ENCODE measurements at places on chromosomes 4 and X.

GRCh38 chr4:87391576-87392054 is 627 bp upstream of the HSD17B11 start:
- DNase-seq, result peak; percentile 22

- DNase-seq, result no peak
Observed at GRCh38 chrX:107324493-107325310, 118.3 kb downstream of the DNAAF6 start.

- no peak for DNase-seq
Observed at GRCh38 chr4:79025170-79025569, 85.9 kb upstream of the PAQR3 start.

DNA sequence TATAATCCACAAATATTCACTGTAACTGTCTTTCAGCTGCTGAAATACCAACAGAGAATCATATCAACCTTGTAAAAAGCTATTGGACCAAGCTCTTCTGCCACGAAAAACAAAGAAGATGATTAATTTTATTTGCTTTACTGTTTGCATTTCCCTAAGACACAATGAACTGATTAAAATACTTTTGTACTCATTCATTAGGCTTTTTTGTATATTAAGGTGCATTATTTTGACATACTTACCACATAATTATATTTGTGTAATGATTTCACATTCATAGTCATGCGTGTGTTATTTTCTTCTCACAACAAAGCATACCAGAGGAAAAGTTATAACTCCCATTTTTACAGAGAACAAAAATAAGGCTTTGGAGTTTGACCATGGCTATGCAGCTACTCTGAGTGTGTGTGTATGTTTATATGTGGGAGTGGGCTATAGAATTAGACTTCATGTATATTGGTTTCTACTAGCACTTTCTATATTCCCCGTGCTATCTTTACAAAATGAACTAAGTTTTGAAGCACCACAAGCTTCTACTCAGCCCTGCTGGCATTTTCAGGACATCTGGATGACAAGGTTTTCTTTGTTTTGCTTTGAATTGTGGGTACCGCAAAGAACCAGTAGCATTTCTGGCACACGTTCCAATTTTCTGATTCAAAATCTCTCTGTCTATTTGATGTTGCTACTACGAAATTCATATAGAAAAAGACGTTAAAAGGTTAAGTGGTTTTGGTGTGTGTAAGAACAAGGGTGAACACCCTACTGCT is 11.0 kb upstream of the FGF5 start:
- no peak for DNase-seq

DNA sequence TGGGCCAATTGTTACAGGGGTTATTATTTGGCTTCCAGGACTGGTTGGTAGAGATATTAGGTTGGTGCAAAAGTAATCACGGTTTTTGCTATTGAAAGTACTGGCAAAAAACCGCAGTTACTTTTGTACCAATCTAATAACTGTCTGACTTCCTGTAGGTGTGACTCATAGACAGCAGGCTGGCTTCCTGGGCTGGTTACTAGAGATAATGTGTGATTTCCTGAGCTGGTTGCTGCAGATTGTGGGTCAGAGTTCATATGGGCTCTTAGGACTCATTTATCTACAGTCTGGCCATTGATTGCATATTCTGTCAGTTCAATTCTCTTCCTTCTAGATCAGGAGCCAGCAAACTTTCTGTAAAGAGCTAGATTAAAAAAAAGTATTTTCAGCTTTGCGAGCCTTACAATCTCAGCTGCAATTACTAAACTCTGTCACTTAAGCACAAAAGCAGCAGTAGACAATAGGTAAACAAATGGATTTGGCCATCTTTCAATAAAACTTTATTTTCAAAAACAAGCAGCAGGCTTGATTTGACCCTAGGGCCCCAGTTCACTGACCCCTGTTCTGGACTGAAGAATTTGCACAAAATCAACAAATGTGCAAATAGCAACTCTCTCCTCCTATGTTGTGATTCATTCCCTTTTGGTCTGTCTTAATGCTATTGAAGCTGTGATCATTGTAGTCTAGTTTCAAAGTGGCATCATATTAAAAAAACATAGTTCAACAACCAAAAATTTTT is 50.8 kb upstream of the BOD1L1 start:
- no peak for DNase-seq

DNA sequence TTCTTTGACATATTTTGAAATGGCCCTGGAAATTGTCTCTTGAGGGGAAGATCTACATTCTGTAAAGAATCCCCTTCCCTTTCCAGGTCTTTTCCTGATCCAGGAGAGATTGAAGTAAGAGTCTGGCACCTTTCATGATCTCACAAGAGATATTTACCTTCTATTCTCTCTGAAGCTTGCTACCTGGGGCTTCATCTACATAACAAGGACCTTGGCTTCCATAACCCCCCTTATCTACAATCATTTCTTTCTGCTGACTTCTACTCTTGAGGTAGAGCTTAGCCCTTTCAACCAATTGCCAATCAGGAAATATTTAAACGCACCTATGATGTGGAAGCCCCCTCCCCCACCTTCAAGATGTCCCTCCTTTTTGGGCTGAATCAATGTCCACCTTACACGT is 383.7 kb upstream of the MAGEB18 start:
- no peak for DNase-seq

DNA sequence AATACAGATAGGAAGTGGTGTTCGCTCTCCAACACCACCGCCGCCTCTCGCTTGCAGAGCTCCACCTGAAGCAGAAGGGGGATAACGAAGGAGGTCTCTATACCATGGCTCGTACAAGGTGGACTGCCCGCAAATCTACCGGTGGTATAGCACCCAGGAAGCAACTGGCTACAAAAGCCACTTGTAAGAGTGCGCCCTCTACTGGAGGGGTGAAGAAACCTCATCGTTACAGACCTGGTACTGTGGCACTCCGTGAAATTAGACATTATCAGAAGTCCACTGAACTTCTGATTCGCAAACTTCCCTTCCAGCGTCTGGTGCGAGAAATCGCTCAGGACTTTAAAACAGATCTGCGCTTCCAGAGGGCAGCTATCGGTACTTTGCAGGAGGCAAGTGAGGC is 5.2 kb upstream of the BMP15 start:
- DNase-seq, result no peak

GRCh38 chrX:2492531-2493218 is 8.1 kb downstream of the DHRSX start:
- no peak for DNase-seq

- DNase-seq, result no peak
Observed at GRCh38 chr4:188400451-188400850, 261.2 kb downstream of the TRIML1 start.

- peak; percentile 60 for DNase-seq
Observed at GRCh38 chr4:2412534-2412884, 5.9 kb downstream of the ZFYVE28 start.

DNA sequence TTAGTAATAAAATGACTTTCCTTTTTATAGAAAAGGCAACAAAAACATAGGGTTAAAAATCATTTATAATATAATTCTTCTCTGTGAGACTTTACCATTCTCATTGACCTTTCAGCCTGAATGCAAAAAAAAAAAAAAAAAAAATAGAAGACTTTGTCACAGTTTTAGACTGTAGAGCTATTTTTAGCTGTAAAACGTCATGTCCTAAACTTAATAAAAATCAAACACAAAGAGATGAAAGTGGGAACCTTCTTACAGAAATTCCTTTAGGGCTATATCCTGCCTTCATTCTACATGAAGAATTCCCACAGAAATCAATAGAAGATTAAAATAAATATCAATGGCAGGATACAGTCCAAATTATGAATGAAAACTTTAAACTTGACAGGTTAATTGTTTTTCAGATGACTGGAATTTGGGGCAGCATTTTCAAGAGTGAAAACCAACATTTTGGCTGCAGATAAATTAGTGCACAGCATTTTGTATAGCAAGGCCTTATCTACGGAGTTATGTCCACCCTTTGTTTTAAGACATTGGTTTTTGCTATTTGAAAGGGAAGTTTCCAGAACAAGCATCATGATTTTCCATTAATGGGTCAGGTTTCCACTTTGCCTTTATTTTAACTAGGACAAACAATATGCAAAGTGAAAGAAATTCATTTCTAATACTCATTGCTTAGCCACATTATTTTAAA is 219.5 kb downstream of the SPCS3 start:
- no peak for DNase-seq

- DNase-seq, result no peak
Observed at GRCh38 chr4:54066718-54067129, 2.3 kb upstream of the CHIC2 start.

DNA sequence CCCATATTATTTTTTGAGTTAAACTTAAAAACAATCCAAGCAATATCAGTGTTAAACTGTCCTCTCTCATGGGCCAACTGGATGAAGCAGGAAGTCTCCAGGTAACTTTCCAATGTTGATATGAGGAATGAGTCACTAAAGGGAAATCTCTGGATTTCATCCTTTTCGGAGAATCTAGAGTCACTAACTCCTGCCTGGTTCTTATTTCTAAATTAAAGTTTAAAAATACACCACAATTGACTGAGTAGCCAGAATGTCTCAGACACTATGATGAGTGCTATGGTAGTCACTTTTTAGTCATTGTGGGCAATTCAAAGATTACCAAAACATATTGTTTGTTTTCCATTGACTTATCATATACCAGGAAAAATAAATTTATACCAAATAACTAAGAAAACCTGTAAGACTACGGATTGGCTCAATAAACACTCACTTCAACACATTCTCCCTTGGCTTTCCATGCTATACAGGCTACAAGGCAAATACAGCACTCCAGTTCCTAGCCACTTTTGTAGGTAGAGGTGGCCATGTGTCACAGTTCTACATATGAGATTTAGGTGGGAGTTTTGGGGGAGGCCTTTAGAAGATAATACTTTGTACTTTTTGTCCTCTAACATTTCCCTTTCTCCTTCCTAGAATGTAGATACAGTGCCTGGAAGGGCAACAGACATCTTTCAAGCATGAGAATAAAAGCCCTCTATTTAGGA is 8.6 kb downstream of the SLC9B2 start:
- DNase-seq, result no peak

GRCh38 chr4:149293046-149293649 is 522.5 kb downstream of the IQCM start:
- no peak for DNase-seq

GRCh38 chr4:7187168-7187535 is 5.2 kb upstream of the SORCS2 start:
- DNase-seq, result no peak

- no peak for DNase-seq
Observed at GRCh38 chr4:7971881-7972500, 32.3 kb upstream of the AFAP1 start.

- DNase-seq, result no peak
Observed at GRCh38 chr4:145308598-145308997, 128.2 kb upstream of the OTUD4 start.

All from stimulated activated naive CD4-positive, alpha-beta T cell treated with Interleukin-2 at 50 U/mL for 16 hours (primary cell).